NCI-H1105 treated with DMSO at 0.1 percent for 48 hours (cell line): ENCODE measurements at places on chromosomes 6 and 20.

DNA sequence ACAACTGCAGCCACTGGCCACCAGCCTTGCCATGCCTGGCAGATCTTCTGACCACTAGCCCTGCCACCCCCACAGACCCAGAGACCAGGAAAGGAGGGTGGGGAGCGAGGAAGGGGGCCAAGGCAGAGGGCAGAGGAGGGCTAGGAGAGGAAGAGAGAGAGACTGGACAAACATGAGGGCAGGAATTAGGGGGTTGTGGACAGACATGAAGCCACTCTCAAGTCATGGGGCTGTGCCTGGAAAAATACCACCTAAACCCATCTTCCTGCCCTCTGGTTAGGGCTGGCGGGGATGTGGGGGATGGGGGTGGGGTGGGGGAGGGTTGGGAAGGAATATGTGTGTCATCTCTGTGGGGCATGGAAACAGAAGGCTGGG is 1.4 kb upstream of the SLC29A1 start:
- DNase-seq: no peak

DNA sequence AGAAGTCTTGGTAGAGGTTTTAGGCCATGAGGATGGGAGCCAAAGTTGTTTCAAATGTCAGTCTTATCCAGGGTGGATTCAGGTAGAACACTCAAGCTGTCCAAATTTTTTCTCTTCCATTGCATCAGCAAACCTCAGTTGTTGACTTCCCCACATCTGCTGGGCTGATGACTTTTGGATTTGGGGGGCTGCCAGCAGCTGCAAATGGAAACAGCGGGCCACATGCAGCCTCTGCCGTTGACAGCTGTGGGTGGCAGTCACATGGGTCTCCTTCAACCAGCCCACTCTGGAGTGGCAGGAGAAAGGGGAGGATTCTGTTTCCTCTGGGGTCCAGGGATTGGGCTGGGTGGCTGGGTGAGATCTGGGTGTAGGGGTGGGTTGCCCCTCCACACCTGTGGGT is 5.8 kb upstream of the MLN start:
- no peak for DNase-seq

DNA sequence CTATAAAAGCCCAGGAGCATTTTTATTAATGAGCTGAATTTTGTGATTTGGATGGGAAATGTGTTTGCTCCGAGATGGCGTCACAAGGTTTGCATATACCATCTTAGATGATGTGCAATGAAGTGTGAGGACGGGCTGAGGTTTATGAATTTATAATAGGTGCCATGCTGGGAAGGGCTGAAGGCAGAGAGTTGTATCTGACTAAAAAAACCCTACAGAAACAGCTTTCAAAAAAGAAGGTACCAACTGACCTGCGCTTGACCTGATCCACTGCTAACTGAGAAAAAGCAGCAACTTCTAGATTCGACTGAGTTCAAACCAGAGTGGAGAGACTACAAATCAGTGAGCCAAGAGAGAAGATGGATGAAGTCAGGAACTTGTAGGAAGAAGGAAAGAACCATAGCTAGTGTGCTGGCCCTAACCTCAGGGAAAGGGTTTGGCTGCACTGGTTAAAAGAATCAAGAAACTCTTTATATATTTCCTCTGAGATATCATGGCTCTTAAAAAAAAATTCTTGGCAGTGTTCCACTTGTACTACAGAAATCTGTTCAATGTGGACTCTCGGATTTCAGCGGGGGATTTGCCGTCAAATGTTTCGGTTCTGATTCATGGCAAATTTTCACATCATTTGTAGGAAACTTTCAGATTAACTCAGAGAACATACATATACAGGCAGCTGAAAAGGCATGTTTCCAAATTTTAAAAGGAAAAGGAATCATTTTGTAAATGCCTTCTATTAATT is 56.5 kb upstream of the HDGFL1 start:
- no peak for DNase-seq

DNA sequence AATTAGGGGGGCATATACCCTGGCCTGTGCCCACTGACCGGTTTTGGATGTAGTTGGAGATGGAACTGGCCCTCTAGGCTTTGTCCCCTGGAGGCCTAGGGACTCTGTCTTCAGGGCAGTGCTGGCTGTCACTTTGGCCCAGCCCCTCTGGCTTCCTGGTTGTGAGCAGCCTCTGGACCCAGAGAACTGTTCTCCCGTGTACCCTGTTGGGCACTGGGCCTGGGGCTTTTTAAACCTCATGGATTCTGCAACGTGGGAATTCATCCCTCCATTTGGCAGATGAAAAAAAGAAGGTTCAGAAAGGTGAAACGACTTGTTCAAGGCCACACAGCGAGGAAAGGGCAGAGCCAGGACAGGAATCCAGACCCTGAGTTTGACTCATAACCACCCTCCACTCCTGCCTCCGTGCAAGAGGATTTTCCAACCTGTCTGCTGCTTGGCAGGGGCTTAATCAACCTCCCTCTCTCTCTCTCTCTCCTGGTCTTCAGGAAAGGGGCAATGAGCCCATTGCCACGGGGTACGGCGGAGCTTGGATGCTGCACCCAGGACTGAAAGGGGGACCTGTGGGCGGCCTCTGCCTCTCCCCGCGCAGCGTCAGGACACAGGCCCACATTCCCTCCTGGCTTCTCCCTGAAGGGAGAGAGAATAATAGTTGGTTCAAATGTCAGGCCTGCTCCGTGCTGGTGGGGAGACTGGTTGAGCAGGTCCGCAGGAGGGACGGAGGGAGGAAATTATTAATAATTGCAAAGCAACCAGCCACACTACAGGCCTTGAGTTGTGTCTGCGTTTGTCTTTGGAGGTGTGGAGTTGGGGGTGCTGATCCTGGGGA is 56.0 kb downstream of the CEBPB start:
- no peak for DNase-seq

GRCh38 chr6:151067684-151068596 is 171.8 kb upstream of the AKAP12 start:
- DNase-seq: no peak
